Stimulated activated CD8-positive, alpha-beta memory T cell treated with anti-CD3 and anti-CD28 coated beads, Interleukin-15, amount 100 ng/mL, for 1 hour (primary cell): ENCODE measurements at places on chromosomes 5 and 9.

- DNase-seq = no peak
Observed at GRCh38 chr5:138103319-138103637, 19.4 kb downstream of the WNT8A start.

DNA sequence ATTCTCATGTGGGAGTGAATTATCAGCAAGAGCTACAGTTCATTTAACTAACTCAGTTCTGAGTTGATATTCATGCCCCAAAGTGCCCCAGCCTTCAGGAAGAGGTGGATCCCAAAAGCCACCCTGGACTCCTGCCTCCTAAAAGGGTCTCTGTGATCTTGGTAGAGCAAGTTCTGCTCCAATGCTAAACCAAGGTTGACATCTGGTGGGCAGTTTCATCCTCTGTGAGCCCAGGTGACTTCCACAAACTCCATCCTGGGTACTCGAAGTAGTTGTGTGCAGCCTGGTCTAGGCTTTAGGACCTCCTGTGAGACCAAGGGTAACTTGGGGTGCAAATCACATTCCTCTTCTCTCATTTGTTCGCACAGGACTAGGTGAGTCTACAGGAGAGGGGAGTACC, 816.8 kb downstream of the MTRR start:
- DNase-seq = no peak

- no peak for DNase-seq
Observed at GRCh38 chr5:72283358-72283757, 36.7 kb downstream of the MRPS27 start.

GRCh38 chr5:110757118-110757729, 18.4 kb downstream of the SLC25A46 start:
- DNase-seq = no peak

GRCh38 chr9:111597852-111598732, 1.4 kb downstream of the PTGR1 start:
- DNase-seq = peak; percentile 23

GRCh38 chr5:91156242-91156641, 226.9 kb downstream of the ARRDC3 start:
- no peak for DNase-seq

DNA sequence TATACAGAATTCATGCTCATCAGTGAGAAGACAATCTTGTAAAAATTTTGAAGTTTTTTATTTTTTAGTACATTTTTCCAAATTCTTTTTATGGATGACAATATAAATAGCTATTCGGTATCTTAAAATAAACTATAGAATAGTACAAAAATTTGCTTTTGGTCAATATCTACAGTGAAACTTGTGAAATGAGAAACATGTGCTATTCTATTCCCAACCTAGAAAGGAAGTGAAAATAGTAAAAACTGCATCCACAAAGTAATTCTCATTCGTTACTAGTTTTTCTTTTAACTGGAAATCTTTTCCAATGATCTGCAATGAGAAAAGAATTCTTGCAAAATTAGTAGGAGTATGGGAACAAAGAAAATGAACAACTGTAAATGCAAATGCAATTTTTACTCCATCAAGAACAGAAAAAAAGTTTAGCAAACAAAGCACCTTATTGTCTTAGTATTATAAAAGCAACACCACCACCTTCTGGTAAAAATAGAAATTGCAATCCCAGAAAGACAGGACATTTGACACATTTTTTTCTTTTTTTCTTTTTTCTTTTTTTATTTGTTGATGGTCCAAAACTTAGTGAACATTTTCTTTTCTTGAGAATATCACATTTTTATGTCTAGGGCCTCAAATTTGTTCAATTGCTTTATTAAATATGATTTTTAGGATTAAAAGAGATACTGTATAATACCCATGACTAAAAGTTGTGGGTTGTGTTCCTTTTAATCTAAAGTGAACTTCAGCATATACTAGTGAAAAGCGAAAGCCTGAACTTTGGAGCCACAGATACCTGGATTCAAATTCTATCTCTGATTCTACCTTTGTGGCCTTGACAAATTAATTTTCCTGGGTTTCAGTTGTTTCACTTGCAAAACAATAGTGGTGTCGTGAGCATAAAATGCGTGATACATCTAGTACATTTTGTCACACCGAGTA, 72.3 kb downstream of the SLCO4C1 start:
- no peak for DNase-seq

- DNase-seq = no peak
Observed at GRCh38 chr5:176637556-176637955, 7.1 kb downstream of the EIF4E1B start.

DNA sequence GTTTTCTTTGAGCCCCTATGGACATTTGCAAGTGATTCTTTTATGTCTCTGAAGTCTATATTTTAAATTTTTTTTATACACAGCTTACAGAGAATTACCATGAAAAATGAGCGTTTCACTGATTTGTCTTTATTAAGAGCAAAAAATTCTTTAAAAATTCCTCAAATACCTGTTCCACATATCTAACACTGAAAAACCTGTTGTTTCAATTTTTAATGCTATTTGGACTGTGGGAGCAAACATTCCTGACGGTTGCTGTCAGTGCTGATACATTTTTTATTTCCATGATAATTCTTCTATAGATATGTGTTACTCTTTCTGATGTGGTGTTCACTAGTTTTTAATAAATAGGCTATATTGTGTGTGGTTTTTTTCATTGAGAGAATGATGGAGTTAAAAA, 199.8 kb downstream of the GDNF start:
- no peak for DNase-seq

DNA sequence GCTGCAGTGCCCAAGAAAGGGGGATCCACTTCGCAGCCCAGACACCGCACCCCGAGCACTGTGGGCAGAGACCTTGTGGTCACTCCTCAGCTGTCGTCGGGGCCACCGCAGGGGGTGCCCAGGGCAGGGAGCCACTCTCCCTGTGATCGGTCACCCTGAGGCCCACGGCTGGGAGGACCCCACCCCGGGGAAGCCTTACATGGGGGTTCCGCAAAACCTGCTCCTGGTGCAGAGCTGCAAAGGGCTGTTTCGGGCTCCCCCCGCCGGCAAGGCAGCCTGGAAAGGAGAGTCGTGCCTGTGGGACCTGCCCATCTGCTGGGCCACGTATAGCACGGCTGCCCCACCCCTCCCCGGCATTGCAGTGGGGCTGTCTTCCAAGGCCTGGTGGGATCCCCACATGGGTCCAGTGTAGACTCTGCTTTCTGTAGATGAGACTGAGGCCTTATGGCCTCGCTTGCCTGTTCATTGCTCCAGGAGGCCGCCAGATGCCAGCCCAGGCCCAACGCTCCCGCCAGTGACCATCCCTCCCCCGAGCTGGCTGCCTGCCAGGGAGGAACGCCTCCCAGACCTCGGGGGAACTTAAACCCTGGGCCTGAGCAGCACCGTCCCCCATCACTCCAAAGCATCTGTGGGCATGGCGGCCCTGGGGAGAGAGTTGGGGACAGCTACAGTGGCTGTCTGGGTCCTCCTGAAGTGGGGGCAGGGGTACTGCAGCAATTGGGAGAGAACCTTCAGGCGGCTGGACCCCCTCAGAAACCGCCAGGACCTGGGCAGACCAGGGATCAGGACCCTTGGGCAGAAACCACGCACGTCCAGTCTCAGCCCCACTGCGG, 1.6 kb upstream of the DNLZ start:
- no peak for DNase-seq

GRCh38 chr9:21160178-21160577, 6.3 kb downstream of the IFNA21 start:
- DNase-seq = no peak

DNA sequence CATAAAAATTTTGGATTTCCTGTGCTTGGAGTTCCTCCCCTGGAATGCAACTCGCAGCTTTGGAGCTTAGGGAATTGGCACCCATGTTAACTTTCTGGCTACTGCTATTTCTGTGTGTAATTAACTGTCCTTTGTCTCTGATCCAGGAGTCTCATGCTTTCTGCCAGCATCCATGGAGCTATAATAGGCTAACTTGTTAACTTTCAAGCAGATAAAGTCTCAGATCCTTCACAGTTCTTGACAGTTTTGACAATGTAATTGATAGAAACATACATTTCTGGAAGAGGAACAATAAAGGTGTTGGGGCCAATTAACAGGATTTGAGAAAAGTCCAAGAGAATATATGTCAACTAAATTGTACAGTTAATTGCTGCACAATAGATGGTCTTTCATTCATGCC, 290.2 kb upstream of the PRDM9 start:
- DNase-seq = no peak

- DNase-seq = no peak
Observed at GRCh38 chr5:122398016-122398415, 86.0 kb downstream of the SNCAIP start.

GRCh38 chr5:155087036-155087435, 73.5 kb downstream of the KIF4B start:
- no peak for DNase-seq

- DNase-seq = no peak
Observed at GRCh38 chr9:114782586-114782985, 23.3 kb downstream of the TNFSF15 start.

DNA sequence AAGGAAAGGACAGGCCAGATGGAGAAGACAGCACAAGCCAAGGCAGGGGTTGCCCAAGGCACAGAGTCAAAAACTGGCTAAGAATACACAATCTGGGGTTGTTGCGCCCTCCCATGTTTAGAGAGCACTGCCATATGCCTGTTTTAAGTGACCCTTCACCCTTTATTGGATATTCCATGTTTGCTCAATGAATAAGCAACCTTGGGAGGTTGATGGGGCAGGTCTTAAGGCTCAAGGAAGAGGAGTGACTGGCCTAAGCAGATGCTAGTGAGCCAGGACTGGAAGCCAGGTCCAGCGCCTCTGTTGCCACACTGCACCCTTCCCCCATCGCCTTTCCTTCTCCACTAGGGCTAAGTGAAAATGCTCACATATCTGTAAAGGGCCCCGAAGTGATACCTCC, 6.7 kb downstream of the TXN start:
- no peak for DNase-seq

- no peak for DNase-seq
Observed at GRCh38 chr5:41145306-41145705, 68.0 kb downstream of the C6 start.

- DNase-seq = no peak
Observed at GRCh38 chr5:116409591-116410296, 164.9 kb downstream of the SEMA6A start.

DNA sequence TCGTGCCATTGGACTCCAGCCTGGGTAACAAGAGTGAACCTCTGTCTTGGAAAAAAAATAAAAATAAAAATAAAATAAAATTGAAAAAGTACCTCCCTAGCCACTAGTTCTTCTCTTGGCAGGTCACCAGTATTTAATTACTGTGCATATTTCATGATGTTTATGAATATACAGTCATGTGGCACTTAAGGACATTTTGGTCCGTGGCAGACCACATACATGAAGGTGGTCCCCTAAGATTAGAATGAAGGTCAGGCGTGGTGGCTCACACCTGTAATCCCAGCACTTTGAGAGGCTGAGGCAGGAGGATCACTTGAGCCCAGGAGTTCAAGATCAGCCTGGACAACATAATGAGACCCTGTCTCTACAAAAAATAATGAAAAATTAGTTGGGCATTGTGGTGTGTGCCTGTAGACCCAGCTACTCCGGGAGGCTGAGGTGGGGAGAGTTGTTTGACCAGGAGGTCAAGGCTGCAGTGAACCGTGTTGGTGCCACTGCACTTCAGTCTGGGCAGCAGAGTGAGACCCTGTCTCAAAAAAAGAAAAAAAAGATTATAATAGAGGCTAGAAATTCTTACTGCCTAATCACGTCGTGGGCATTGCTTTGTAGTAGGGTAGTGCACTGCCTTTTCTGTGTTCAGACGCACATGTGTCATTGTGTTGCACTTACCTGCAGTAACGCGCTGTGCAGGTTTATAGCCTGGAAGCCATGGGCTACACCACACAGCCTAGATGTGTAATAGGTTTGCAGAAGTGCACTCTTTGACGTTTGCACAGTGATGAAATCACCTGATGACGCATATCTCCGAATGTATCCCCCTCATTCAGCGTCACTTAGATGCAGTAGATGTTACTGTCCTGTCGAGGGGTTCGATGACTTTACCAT, 12.8 kb downstream of the EHMT1 start:
- DNase-seq = no peak

DNA sequence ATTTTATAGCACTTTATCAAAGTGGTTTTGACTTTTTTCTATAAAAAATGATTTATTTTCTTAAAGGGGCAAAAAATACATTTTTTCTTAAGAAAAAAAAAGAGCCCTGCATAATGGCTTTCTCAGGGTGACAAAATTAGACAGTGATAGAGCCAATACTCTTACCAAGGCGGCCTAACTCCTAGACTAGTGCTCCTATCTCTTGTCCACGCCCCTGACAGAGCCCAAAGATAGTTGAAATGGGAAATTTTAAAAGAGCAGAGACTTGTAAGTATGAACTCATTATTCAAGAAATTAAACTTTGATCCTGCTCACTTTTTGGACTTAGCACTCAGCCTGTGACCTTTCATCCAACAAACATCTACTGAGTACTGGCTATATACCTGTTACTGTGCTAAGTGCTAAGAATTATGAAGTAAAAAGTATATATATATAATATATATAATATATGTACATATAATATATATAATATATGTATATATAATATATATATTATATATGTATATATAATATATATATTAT, 1.2 kb downstream of the INVS start:
- DNase-seq = no peak

DNA sequence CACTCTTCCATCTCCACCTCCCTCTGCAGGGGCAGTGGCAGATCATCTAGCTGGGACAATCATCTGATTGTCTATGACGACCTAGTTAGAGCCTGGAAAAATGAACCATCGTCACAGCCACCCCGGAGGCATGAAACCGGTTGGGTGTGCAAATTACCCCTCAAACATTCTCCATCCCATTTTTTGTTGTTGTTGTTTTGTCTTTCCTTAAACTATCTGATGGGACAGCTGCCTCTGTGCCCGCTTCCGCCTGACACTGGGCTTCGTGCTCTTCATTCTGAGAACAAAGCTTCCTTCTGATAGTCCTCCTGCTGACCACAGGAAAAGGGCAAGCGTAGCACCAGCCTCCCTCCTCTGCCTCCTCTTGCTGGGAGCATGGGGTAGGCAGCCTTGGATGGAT, 7.0 kb upstream of the NDST1 start:
- DNase-seq = no peak

DNA sequence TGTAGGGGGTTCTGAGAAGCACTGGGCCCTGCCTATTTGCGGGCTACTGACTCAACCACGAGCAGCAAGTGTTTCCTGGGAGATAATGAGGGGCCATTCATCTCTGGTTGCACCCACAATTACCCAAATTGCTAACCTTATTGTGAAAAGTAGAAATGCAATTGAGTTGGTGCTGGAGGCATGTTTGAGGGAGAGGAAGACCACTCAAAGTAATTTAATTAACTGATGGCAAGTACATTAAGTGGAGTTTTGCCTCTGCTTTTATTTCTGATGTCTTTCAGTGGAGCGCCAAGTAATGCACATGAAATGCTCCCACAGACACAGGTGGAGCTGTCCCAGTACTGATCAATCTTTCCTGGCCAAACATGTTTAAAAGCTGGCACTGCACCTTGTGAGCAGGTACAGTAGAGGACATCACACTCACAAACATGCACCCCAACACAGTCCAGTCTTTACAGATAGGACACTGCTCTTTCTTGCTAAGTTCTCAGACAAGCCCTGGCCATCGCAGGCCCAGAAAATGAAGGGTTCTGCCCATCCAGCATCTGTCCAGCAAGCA, 195.4 kb downstream of the HSPA4 start:
- DNase-seq = no peak
